GM13976 (cell line): ENCODE measurements at places on chromosomes 2 and 18.

GRCh38 chr2:124039762-124040291, 14.7 kb downstream of the CNTNAP5 start:
- no peak for DNase-seq

DNA sequence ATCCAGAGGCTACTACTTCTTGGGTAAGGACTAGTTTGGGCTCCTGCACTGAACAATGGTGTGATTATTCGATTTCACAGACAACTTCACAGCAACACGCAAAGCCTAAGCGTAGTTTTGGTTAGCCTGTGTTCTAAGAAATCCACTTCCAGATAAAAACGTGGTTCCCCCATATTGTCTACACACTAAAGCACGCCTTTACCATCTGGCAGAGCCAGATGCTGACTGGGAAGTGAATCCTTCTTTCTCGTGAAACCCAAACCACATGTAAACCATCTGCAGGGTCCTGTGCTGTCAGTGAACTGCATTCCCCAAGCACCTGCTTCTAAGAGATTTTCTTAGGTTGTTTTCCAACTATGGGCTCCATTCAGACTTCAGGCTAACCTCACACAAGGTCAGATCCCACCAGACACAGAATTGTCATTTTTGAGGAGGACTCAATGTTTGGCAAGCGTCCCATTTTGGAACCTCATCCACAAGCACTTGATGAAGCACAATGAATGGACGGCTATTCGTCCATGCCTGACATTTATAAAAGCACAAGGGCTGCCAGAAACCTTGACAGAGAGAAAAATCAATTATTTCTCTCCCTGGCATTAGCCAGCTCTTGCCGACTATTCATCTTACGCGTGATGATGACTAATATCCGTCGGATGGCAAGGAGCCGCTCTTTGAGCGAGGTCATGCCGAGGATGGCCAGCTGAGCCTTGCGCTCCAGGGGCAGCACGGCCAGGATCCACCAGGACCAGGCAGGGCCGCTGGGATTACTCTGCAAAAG, 38.4 kb downstream of the LONRF2 start:
- no peak for DNase-seq

DNA sequence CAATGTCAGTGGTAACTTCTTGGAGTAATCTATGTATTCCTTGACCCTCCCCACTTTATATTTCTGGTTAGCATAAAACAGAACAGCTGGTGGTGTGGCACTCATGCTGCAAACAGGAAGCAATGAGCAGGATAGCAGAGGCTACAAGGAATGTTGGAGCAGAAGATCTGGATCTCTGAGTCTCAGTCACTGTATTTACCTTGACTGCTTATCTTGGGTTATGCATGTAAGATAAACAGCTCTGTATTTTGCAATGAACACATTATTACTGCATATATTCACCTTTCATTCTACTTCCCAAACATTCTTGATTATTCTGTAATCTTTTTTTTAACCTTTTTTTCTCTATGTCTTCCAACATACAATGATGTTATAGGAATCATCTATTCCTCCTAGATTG, 977.9 kb upstream of the CNTNAP5 start:
- DNase-seq = no peak

DNA sequence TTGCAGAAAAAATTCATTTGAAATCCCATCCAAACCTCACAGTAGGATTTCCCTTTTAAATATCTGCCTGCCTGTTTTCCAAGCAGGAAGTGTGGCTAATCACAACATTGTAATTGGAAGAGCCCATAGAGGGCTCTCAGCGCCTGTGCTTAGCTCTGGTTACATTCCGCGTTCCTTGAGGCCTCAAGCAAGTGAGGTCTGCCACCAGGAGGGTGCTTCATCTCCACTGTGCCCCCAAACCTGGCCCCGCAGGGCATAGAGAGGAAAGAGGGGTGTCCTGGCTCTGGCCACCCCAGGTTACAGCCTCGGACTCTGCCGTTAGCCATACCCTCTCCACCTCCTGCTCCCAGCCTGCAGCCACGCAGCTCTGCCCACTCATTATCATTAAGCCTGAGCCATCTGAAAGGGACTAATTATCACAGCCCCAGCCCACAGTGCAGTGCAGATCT, 214.8 kb downstream of the SP3 start:
- DNase-seq = no peak

- peak; percentile 30 for DNase-seq
Measured at GRCh38 chr2:164599954-164600589, 21.2 kb downstream of the GRB14 start.

DNA sequence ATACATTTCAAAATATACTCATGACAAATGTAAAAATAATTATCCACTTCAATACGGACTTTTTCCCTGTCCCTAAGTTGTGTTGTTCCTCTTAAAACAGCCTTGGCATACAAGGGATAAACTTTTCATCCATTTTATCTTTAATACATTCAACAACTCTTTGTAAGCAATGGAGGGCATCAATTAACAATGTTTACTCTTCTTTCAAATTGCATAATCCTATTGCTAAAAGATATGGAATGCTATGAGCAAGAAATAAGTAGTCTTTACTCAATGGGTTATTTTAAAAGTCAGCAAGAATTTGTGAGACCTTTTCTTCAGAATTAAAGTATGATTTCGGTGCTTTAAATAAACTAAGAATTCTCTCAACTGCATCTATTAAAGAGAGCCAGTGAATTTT, 41.9 kb downstream of the SCN9A start:
- no peak for DNase-seq

- DNase-seq = no peak
Measured at GRCh38 chr2:30684026-30684425, 123.2 kb downstream of the CAPN13 start.

DNA sequence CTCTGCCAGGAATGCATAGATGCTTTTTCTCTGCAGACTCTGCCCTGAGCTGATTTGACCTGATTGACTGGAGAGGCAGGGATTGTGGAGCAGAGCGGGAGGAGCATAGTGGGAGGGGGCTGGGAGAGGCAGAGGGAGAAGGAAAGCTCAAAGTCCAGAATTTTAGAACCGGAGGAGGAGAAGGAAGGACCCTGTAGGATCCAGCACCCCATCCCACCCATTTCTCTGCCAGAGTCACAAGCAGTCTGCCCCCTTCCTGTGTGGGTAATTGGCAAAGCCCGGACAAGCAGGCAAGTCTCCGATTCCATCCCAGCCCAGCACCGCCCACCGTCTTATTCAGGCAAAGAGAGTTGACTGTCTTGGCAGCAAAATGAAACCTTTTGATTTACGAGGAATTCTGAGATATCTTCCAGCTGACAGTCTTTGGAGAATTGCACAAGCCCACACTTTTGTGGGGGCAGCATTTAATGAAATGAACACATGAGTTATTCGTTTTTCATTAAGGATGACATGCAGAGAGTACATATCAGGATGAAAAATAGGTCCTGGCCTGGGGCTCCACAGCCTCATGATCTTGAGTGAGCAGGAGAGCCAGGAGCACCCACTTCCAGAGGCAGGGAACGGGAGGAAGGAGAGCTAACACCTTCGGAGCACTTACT, 103.1 kb downstream of the MCFD2 start:
- DNase-seq = no peak

GRCh38 chr18:64132871-64133270, 16.0 kb downstream of the LINC00305 start:
- no peak for DNase-seq

DNA sequence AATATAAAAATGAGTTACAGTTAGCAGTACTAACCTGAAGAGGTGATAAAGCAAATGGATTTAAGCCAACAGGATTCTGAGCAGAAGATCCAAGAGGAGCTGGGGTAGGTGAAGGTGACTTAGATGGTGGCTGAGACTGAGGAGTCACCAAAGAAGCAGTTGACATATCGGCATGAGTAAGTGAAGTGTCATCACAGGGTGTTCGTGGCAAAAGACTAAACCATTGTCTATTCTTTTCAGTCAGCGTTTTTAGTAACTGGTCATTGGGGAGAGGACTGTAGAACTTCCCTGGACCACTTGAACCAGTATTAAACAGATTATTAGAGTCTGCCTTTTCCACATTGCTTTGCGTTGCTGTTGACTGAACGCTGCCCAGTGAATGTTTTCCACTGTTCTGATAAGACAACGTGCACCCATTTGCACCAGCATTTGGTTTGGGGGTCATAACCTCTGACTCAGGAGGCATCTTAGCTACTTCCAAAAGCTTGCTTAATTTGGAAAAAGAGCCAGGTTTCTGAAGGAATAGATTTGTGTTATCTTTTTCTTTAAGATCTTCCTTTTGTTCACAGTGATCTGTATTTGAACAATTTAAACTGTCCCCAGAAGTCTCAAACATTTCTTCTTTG, 63.3 kb upstream of the WDSUB1 start:
- no peak for DNase-seq
